ENCODE measurements at places on chromosomes 6 and 20.

- DNase-seq, result no peak
These were observed 69.9 kb downstream of the TOX2 start for GRCh38 chr20:43984587-43984986.

DNA sequence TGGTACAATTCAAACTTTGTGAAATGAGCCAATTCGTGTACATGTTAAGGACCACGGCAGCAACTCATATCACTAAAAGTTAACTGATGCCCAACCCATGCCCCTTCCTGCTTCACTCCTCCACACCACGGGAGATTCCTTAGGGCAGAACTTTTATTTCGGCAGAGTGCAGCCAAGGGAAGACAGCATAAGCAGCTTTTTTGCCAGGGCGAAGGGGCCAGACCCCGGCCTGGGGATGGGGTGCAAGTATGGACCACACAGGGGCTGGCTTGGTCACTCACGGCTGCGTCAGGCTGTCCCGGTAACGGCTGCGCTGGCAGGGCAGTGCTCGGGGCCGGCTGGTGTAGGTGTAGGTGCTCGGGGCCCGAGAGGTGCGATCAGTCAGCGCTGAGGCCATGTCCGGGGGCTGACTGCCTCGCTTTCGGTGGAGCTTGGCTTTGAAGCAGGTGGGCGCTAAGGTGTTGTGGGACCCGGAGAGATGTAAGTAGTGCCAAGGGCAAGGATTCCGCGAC is 792 bp downstream of the RSPH3 start:
- DNase-seq, result no peak

DNA sequence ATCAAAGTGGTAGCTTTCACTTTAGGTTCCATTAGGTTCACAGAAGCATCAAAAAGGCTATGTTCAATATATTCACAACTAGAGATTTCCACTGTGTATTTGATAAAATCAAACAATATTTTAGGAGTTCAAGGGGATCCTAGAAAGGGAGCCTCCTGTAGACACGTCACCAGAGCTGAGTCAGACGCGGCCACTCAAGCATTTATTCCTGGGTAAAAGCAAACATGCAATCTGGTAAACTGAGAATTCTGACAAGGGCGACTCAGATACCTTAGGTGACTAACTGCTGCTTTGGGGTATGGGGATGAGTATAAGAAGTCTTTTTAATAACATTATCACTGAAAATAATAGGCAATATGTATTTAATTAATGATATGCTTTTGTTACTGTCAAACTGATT is 118.7 kb upstream of the HMGN3 start:
- DNase-seq, result no peak

DNA sequence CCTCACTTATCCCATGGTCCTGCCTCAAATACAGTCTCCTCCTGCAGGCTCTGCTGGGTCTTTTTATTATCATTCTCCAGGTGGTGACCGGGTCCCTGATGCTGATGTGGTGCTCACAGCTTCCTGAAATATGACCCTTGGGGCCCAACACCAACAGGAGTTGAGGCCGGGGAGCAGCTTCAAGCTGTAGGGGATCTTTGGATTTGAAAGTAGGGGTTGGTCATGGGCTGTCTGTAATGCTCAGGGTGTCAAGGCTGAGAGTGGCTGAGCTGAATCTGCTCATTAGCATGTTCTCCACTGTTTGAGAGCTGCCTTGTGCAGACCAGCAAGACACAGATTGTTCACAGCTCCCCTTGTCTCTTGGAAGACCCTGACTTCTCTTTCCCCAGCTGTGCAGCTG is 35.5 kb downstream of the HLA-F start:
- DNase-seq, result no peak

DNA sequence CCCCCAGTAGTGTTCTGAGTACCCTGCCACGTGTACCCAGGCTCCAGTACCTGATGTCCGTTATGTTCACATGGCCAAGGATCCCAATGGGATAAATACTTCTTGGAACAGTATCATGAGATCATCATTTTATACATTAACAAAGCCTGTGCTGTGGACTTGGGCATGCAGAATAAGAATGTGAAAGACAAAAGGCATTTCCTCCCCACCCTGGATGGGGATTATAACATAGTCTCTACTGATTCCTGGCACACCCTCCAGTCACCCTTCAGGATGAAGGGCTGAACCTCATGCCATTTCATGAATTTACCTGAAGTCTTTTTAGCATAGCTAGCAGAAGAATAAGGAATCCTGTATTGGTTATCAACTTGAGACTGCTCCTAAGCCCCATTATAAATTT is 2.8 kb downstream of the TNFRSF21 start:
- no peak for DNase-seq

GRCh38 chr6:11291582-11291981 is 59.1 kb upstream of the NEDD9 start:
- no peak for DNase-seq

DNA sequence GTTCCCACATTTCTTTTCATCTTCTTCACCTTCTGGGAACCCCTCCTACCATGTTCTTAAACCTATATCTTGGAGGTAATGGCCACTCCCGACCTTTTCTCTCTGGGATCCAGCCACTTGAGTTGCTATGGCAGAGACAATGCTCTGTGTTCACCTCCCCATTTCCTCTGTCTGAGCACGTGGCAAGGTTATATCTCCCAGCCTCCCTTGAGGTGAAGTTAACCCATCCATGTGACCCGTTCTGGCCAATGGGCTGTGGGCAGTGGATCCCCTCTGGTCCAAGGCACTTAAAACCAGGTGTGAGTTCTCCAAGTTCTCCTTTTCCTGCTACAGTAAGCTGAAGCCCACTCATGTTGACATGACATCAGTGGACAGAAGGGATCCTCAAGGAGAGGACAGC is 261.4 kb downstream of the LRFN2 start:
- DNase-seq, result no peak

DNA sequence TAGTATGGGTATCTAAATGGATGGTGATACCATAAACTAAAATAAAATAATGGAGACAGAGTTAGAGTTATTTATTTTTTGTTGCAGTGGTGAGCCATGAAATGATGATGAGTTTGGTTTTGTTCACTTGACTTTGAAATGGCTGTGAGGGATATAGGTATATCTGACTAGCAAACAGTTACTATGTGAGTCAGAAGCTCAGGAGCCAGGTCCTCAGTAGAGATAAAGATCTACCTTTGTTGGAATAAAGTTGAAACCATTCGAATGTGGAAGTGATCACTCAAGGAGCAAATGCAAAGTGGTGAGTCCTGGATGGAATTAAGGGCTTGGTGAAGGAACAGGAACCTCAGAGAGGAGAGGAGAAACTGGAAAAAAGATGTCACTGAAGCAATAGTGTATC is 86.0 kb upstream of the TPD52L1 start:
- DNase-seq, result no peak

GRCh38 chr6:148173548-148173947 is 169.1 kb upstream of the SASH1 start:
- DNase-seq, result no peak

DNA sequence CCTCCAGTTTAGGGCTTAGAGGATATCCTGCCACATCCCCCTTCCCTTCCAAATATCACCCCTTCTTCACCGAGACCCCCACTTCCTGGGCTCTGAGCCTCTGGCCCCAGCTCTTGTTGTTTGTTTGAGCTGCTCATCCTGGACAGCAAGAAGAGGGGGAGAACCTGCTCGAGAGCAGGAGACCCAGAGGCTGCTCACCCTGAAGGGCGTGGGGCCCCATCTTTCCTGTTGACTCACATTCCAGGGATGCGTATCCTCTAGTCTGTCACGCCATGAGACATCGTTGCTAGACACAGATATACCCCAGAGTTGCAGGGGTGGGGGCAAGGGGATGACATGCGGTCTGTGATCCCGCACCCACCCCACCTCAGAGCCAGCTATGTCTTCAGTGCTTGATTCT is 5.7 kb upstream of the TNXB start:
- no peak for DNase-seq

GRCh38 chr6:149895048-149895590 is 2.8 kb downstream of the RAET1E start:
- no peak for DNase-seq

- DNase-seq, result peak; percentile 11
These were observed 13.1 kb downstream of the LIN28B start for GRCh38 chr6:104969785-104970581.

GRCh38 chr6:36339146-36339545 is 2.5 kb upstream of the BNIP5 start:
- no peak for DNase-seq
